ENCODE measurements at places on chromosomes 4 and X. TPM values are rescaled to one million over a fixed set of nuclear protein-coding genes. Genes with fewer than 3 reads are reported as not detected.

The CRLF2 gene
- 0.22 TPM for total RNA-seq

The MAGEA1 gene
- not detected for total RNA-seq

The CCDC120 gene
- total RNA-seq = 4.0 TPM

The F8A1 gene
- total RNA-seq = 32.8 TPM

The LRIT3 gene
- total RNA-seq = 0.16 TPM

The SCD5 gene
- total RNA-seq = 4.7 TPM

The OFD1 gene
- total RNA-seq = 14.4 TPM

The CLGN gene
- total RNA-seq = not detected

The EPGN gene
- total RNA-seq = not detected

DNA sequence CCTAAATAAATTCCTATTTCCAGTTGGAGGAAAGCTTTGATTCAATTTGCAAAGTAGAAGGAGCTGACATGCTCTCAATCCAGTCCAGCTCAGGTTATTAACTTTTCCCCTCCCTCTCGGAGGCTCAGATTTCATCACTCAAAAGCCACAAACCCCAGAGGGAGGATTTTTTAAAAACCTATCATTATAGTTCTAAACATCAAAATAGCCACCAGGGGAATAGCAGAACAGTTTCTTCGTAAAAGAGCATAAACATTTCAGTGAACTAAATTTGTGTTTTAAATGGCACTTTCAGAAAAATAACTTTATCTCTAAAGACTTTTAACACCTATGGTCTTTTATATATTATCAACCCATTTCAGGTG, 8.8 kb downstream of the GPRIN3 start:
- no peak for DNase-seq

DNA sequence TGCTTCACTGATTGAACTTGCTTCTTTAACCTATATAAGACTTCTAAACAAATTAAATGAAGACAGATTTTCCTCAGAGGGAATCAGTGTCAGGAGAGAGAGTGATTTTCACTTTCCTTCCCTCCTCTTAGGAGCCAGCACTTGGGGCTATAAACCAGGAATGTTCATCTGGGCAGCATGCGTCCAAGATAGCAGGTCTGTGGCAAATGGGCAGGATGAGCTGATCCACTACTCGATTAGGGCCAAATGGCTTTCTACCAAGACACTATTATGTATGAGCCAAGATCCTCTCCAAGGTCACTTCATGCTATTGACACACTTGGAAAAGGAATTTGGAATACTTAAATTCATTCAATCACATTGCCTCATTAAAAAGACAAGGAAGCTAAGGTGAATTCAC, 203.9 kb upstream of the GRID2 start:
- DNase-seq = no peak

DNA sequence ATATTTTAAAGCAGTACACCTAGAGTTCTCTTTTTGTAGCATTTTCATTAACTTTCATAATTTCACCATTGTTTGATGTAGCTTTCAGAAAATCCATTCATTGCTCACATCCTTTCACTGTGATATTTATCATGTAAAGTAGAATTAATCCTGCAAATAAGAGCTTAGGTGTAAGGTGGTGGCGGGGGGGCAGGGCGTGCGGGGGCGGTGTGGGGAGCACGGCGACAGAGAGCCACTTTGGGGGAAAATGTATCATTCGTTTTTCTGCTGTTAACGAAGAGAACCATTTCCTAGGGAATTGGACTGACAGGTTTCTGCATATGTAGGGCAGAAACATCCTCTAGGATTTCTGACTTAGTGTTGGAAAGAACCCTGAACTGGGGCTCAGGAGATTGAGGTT, 82.6 kb upstream of the BRS3 start:
- DNase-seq = no peak

GRCh38 chr4:114310296-114310925, 288.2 kb upstream of the UGT8 start:
- no peak for DNase-seq

- DNase-seq = no peak
Measured at GRCh38 chrX:17067534-17067933, 121.1 kb downstream of the REPS2 start.

GRCh38 chr4:42501624-42502401, 104.5 kb downstream of the SHISA3 start:
- no peak for DNase-seq

DNA sequence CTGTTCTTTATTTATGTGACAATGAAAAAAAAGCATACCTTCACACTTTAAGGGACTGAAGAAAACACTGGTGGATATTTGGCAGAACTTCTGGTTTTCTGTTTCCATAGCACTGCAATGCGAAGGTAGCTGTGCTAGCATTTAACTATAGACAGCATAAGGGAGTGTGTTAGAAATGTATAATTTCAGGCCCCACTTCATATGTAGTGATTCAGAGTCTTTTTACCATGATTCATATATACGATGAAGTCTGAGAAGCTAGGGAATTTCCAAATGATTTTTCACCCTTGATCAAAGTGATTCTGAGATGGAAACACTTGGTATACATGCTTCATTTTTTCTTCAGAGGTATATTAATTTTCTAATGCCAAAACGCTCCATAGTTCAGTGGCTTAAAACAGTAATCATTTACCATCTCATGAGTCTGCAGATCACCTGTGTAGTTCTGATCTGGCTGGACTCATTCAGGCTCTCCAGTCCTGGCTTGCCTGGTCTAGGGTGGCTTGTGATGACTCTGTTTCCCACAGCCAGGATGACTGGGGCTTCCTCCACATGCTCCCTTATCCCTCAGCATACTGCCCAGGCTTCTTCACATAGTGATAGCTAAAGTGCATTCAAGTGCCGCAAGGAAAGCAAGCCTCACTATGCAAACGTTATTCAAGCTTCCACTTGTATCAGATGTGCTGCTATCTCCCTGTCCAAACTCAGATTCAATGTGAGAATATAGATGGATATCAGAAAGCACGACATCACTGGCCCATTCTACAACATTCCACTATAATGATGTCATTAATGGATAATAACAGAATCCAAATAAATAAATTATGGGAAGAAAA, 790.1 kb downstream of the TECRL start:
- DNase-seq = no peak

GRCh38 chrX:79268788-79269187, 98.3 kb downstream of the ITM2A start:
- DNase-seq = no peak

GRCh38 chr4:181855307-181855706, 387.9 kb upstream of the TENM3 start:
- no peak for DNase-seq

DNA sequence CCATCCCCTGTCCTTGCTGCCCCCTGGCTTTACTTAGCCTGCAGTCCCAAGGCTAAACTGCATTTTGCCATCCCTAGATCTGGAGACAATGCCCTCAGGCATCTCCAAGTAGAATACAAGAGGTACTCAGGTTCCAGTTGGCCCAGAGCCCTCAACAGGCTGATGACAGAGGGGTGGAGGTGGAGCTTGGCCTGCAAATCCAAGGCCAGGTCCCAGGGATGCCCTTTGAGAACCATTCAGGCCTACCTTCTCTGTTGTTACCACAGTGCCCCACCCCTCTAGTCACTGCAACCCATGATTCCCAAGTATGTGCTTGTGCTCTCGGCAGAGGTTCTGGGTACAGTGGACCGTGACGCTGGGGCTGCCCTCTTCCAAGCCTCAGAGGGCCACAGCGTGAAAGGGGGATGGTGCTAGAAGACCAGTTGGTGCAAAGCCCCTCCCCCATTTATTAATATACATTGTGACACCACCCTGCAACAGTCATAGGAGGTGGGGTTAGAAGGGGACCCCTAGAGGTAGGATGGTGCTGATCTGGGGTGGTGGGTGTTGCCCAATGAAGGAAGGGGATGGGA, 6.4 kb upstream of the UBA1 start:
- DNase-seq = no peak

Data from mesenteric fat pad (tissue), 1 donor.